ENCODE measurements at places on chromosomes 12 and 14.

- no peak for DNase-seq
These were observed 5.7 kb upstream of the SERPINA1 start for GRCh38 chr14:94394025-94394493.

DNA sequence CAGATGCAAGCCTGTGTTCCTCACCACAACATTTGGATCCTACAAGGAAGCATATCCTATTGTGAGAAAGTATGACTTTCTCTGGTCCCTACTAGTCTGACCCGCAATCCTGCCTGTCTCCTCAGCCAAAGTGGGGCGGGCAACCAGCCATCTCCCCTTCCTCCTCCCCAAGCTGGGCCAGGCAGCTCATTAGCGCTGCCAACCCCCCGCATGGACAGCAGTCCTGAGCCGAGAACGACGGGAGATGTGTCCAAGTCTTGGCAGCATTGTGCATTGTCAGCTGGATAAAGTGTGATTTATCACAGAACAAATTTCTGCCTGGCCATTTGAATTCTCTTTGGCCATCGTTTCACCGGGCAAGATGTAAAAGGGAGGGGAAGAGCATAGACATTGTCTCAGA, 139.4 kb downstream of the SLC15A4 start:
- no peak for DNase-seq

DNA sequence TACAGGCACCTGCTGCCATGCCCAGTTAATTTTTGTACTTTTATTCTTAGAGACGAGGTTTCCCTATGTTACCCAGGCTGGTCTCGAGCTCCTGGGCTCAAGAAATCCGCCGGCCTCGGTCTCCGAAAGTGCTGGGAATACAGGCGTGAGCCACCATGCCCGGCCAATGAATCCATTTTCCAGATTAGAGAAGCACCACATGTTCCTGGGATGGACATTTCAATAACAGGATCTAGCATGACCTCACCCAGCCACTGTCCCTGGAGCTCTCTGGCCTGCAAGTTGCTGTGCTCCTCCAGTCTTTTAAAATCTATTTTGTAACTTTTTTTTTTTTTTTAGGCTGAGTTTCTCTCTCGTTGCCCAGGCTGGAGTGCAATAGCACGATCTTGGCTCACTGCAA, 2.2 kb downstream of the GPR132 start:
- no peak for DNase-seq

DNA sequence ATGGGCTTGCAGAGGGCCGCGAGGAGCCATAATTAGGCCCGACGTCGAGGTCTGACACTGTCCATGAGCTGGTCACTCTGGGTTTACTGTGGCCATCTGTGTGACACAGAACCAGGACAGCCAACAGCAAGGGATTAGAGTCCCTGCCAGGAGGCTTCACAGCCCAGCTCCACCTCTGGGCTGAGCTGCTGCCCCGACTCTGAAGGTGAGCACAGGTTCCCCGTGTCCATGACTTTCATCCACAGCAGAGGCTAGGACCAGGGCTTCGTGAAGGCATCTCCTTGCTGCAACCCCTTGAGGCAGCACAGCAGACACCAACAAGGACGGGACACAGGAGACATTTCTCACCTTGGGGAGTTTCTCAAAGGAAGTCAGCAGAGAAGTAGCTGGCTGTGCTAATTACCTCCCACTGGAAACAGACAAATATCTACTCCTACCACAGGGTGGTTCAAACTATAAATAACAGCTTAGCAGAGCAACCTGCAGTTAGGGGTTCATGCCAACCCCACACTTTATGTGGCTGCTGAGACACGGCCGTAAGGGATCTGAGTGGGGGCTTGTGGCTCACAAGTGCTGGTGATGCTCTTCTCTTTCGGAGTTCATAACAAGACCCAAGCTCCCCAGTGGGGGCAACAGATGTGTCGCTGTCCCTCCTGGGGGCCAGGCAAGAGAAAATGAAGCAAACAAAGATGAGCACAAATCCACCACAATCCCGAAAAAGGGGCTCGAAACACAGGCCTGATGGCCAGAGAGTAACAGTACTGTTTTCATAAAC, 29.2 kb downstream of the ZFYVE21 start:
- DNase-seq = no peak

DNA sequence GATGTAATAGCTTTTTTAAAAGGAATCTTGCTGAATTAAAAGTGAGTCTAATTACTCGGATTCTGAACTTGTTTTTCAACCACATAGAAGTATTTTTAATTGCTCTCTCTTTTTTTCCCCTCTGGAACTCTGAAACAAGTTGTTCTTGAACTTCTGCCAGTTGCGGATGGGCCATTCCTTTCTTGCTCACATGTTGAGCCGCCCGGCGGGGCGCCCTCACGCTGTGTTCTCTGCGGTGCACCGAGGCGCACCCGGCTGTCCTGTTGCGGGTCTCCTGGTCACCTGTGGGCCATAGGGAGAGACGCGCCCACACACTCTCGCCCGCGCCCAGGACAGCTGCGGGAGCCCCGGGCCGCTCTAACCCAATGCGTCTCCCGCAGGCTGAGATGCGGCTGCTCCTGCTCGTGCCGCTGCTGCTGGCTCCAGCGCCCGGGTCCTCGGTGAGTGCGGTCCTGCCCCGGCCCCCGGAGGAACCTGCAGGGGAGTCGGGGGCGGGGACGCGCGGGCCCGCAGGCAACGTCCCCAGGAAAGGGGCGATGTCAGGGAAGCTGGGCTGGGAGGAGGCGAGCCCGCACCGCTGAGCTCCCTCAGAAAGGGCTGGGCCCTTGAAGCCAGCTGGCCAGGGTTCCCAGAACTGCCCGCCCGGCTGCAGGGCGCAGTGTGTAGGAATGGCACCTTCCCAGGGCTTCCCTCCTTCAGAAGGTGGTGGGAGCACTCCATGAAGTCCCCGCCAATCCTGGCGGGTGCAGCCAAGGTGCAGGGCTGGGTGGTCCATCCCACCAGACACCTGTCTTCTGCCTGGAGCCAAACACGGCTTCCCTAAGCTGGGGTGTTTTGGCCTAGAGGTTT, 2.3 kb downstream of the PAPLN start:
- no peak for DNase-seq

DNA sequence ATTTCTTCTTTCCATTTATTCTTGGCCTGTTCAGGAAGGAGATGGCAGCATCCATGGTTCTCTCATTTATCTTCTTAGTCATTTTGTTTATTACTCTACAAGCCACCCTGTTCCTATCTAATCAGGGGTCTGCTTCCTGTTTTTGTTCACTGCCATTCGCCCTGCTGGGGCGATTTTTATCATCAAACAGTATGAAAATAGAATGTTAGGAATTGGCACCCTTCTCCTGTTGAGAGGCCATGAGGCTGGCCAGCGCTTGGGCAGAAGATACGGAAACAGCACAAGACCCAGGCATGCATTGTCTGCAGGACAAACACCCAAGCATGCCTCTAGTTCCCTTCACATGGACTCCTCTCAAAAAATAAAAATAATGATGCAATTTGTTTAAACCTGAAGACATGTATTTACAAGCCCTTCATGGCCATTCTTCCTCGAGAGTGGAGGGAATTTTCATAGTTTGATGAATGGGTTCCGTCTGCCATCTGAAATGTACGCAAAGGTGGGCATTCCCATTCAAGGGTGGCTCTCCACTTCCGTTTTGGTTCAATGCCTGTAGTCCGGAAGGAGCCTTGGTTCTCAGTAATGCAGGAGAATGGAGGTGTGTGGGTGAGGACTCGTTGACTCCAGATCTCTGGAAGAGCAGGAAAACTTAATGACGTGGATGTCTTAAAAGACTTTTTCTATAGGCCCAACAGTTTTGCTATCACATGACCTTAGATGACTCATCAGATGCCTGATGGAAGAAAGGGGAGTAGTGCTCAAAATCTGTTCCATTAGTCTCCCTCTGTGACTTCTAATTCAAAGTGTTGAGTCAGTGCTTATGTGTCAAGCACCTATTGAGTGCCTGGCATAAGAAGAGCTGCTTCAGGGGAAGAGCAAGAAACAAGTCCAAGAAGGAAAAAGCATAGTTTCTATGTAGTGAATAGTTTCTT, 252.4 kb upstream of the TBX3 start:
- no peak for DNase-seq

- no peak for DNase-seq
These were observed 117.3 kb downstream of the CFAP54 start for GRCh38 chr12:96606644-96607043.

DNA sequence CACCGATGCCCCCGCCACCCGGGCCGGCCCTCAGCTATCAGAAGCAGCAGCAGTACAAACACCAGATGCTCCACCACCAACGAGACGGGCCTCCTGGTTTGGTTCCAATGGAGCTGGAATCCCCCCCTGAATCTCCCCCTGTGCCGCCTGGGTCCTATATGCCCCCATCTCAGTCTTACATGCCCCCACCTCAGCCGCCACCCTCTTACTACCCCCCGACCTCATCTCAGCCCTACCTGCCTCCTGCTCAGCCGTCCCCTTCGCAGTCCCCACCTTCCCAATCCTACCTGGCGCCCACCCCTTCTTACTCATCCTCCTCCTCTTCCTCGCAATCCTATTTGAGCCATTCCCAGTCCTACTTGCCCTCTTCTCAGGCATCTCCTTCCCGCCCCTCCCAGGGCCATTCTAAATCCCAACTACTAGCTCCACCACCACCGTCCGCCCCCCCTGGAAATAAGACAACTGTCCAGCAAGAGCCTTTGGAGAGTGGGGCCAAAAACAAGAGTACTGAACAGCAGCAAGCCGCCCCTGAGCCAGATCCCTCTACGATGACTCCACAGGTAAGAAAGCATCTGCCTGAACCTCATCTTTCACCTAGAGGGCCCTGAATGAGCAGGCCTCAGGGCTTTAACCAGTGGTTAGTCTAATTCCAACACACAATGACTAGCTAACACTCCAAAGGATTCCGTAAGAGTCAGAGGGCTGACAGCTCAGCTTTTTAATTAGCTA, 851 bp downstream of the YLPM1 start:
- DNase-seq = peak; percentile 55

DNA sequence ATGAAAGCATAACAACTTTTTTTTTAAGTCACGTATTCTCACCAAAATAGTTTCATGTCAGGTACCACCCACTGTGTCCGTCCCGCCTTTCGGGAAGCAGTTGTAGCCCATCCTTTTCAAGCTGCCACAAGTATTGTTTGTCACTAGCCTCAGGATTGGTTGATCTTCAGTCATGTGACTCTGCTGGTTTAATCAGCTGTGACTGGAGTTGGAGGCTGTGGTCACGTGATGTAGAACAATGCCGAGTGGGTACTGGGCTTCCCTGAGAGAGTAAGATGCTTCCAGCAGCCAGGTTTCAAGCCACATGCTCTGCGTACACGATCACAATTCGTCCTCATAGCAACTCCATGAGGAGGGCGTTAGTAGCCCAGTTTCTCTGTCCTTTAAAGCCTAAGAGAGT, 83.0 kb upstream of the WSCD2 start:
- DNase-seq = no peak

DNA sequence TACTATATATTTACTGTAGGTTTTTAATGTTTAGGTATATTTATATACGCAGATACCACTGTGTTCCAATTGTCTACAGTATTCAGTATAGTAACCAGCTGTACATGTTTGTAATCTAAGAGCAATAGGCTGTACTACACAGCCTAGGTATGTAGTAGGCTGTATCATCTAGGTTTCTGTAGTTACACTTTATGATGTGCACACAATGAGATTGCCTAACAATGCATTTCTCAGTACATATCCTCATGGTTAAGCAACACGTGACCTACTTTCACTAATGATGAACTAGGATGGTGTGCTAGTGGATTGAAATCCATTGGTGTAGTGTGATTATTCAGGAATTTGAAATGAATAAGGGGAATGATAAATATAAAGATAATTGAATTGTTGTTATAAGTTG, 77.7 kb downstream of the ETNK1 start:
- no peak for DNase-seq

GRCh38 chr14:103994535-103995184, 52.3 kb upstream of the RD3L start:
- DNase-seq = no peak

Measured in activated naive CD4-positive, alpha-beta T cell treated with anti-CD3 and anti-CD28 coated beads for 36 hours (primary cell).